ENCODE measurements at places on chromosomes 4 and X. TPM values are rescaled to one million over a fixed set of nuclear protein-coding genes. Genes with fewer than 3 reads are reported as not detected.

OTUD6A gene
- total RNA-seq: not detected

CSN3 gene
- total RNA-seq: not detected

SUPT20HL2 gene
- 0.43 TPM for total RNA-seq

FGFR3 gene
- 0.29 TPM for total RNA-seq

SHROOM3 gene
- total RNA-seq: 7.9 TPM

FRAS1 gene
- 13.8 TPM for total RNA-seq

GAGE12E gene
- not detected for total RNA-seq

RPA4 gene
- total RNA-seq: 1.9 TPM

STK26 gene
- total RNA-seq: 11.3 TPM

TCP11X2 gene
- total RNA-seq: not detected

ASIC5 gene
- not detected for total RNA-seq

TMEM35A gene
- 15.2 TPM for total RNA-seq

TRPC3 gene
- total RNA-seq: 1.0 TPM

ARMCX4 gene
- 2.2 TPM for total RNA-seq

CLCN4 gene
- 7.2 TPM for total RNA-seq

CHIC1 gene
- total RNA-seq: 10.0 TPM

SLC34A2 gene
- not detected for total RNA-seq

NAP1L2 gene
- total RNA-seq: 0.29 TPM

SMAD1 gene
- total RNA-seq: 50.4 TPM

CXorf49B gene
- not detected for total RNA-seq

FBXO8 gene
- 31.4 TPM for total RNA-seq

POLN gene
- total RNA-seq: 1.1 TPM

SCOC gene
- 59.1 TPM for total RNA-seq

NUDT10 gene
- total RNA-seq: 0.14 TPM

CHRNA9 gene
- 1.1 TPM for total RNA-seq

HTN3 gene
- total RNA-seq: not detected

PCDH10 gene
- 21.6 TPM for total RNA-seq

NEUROG2 gene
- total RNA-seq: not detected

AWAT2 gene
- not detected for total RNA-seq

RBMX2 gene
- 21.2 TPM for total RNA-seq

PPP1R2C gene
- total RNA-seq: not detected

OPN1MW gene
- total RNA-seq: not detected

SULT1B1 gene
- not detected for total RNA-seq

SPANXN4 gene
- not detected for total RNA-seq

TRAPPC11 gene
- total RNA-seq: 40.7 TPM

PSAPL1 gene
- total RNA-seq: not detected

NUDT11 gene
- total RNA-seq: 2.7 TPM

SLC4A4 gene
- 10.1 TPM for total RNA-seq

OPRPN gene
- not detected for total RNA-seq

Data from placental pericyte (primary cell).